Inflammatory macrophage treated with lipopolysaccharide for 1 hour (primary cell): ENCODE measurements at places on chromosomes 1 and 21.

DNA sequence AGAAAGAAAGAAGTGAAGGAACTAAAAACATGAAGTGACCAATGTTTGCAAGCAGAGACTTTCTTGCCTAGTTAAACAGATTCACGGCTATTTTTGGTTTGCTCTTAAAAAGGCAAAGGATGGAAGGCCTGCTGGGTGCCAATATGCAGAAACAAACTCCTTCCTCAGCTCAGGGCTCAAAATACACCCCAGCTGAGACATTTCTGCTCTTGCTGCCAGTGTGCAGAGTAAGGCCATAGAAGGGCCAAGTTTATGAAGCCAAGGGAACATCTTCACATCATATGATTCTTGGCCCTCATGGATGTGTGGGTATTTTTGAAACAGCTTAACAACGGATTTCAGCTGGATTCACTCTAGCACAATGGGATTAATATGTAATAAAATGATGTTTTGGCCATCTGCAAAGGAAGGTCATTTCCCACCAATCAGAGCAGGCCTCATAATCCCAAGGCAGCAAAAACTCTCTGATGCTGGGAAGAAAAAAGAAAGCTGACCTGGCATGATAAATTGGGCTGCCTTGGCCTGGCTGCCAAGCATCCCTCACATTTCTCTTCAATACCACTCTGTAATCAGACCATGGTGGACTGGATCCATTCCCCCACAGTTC lies 70.7 kb downstream of the CAPZB start:
- DNase-seq = no peak

GRCh38 chr1:87840767-87841166 lies 512.1 kb downstream of the LMO4 start:
- no peak for DNase-seq

- DNase-seq = no peak
Observed at GRCh38 chr1:230246551-230246950, 179.5 kb downstream of the GALNT2 start.

DNA sequence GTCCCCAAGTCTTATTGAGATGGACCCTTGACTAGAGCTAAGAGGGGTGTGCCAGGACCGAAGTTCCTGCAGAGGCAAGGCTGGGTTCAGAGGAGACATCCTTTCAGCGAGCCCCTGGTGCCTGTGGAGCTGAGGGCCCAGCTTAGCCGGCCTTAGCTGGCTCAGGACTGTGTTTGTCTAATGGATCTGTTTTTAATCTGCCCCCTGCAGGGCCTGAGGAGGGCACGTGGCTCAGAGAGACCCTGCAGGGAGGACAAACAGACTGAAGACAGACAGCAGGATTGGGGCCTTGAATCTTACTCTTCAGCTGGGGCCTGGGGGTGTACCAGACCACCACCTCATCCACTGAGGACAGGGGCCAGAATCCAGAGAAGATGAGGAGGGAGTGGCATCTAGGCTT lies 1.6 kb downstream of the CRABP2 start:
- DNase-seq = no peak

GRCh38 chr21:42063571-42064521 lies 7.3 kb upstream of the UMODL1 start:
- DNase-seq = peak; percentile 43

DNA sequence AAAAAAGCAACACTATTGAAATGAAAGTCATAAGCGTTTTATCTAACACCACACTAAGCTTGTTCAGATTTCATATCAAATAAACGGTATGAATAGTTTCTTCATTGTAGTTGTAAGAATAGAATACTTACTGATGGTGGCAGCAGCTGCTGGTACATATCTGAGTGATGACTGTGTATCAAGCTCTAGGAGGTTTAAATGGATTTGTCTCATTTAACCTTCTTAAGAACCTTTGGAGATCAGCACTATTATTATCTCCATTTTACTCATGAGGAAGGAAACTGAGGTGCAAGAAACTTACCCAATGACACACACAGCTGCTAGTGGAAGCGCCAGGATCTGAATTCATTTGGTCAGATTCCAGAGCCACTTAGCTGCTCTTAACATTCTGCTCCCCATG lies 104.0 kb downstream of the EIF4G3 start:
- no peak for DNase-seq

GRCh38 chr1:31151402-31151801 lies 85.9 kb upstream of the PUM1 start:
- DNase-seq = no peak

DNA sequence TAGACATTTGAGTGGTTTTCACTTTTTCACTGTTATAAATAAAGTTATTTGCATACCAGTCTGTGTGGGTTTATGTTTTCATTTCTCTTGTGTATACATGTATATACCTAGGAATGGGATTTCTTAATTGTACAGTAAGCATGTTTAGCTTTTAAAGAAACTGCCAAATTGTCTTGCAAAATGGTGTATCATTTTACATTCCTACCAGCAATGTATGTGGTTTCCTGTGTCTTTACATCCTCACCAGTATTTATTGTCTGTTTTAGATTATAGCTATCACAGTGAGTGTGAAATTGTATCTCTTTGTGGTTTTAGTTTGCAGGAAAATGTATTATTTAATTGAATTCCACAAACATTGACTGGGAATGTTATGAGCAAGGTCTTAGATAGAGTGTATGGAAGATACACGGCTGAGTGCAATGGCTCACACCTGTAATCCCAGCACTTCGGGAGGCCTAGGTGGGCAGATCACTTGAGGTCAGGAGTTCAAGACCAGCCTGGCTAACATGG lies 57.3 kb downstream of the MACF1 start:
- no peak for DNase-seq

DNA sequence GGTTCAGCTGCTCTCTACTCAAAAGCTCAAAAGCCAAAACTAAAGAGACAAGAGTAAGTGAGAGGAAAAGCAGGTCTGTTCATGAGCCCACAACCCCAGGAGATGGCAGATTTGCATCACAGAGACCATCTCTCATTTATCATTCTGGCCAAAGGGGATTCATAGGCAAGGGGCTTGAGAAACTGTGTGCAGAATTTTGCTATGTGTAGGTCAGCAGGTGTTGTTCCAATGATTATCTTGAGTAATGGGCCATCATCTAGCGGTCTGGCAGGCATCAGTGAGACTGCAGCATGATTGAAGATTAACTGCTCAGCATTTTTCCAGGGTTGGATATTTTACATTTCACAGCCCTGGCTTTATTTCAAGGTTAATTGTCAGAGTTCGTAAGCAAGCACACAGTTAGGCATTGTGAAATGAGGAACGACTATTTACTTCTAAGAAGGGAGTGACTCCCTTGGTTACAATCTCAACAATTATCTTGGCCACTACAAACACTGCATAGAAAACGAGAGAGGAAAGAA lies 1204.6 kb upstream of the TMPRSS15 start:
- no peak for DNase-seq

DNA sequence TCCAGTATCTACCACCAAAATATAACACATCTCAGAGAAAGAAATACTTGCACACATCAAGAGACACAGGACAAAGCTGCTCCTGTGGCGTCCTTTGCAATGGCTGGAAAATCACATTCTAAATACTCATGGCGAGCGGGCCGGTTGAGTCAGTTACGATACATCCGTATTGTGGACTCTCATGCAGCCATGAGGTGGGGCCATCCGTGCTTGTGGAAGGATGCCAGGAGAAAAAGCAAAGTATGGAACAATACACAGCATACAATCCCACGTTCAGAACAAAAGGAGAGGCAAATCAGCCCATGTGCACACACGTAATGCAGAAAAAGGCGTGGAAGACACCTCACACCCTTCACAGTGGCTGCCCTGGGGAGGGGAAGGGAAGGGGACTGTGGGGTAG lies 13.1 kb downstream of the ATP13A2 start:
- no peak for DNase-seq

GRCh38 chr1:110336300-110337039 lies 2.7 kb upstream of the RBM15 start:
- no peak for DNase-seq

DNA sequence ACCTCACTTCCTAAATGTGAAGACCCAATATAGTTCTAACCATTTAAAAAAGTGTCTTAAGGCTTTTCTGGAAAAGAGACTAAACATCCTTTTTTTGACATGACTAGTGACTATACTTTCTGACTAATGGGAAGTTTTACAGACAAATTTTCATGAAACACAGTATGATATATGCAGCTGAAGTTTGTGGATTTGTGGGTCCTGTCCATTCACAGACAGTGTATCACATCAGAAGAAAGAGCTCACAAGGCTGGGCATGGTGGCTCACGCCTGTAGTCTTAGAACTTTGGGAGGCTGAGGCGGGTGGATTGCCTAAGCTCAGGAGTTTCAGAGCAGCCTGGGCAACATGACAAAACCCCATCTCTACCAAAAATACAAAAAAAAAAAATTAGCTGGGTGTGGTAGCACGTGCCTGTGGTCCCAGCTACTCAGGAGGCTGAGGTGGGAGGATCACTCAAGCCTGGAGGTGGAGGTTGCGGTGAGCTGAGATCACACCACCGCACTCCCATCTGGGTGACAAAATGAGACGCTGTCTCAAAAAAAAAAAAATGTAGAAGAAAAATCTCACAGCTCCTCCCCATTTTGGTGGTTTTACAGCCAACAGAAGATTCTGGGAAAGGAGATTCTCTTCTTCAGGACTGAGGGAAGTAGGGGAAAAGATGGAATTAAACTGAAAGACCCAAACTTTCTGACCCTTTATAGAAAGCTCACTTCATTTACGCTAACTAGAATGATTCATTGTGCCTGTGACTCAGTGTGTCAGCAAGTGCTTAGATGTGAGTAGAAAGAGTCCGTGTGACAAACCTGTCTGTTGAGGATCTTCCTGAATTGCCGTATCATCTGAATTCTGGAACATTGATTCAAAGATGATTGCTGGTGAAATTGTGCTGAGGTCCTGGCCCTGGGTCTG lies 15.2 kb upstream of the YRDC start:
- peak; percentile 60 for DNase-seq

DNA sequence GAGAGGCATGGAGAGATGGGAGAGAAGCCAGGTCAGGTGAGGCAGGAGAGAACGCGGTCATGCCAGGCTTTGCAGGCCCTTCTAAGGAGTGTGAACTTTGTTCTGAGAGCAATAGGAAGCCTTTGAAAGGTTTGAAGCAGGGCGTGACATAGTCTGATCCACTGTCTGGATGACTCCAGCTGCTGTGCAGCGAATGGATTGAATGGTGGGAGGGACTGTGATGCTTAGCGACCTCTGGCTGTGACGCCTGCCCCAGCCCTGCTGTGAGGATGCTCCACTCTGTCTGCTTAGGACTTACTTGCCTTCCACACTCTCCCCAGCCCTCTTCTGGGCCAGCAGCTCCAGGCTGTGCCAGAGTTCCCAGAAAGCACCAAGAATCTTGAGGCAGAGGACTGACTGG lies 41.8 kb upstream of the POU3F1 start:
- DNase-seq = no peak

- DNase-seq = no peak
Observed at GRCh38 chr1:207821464-207822045, 69.7 kb downstream of the CD46 start.

DNA sequence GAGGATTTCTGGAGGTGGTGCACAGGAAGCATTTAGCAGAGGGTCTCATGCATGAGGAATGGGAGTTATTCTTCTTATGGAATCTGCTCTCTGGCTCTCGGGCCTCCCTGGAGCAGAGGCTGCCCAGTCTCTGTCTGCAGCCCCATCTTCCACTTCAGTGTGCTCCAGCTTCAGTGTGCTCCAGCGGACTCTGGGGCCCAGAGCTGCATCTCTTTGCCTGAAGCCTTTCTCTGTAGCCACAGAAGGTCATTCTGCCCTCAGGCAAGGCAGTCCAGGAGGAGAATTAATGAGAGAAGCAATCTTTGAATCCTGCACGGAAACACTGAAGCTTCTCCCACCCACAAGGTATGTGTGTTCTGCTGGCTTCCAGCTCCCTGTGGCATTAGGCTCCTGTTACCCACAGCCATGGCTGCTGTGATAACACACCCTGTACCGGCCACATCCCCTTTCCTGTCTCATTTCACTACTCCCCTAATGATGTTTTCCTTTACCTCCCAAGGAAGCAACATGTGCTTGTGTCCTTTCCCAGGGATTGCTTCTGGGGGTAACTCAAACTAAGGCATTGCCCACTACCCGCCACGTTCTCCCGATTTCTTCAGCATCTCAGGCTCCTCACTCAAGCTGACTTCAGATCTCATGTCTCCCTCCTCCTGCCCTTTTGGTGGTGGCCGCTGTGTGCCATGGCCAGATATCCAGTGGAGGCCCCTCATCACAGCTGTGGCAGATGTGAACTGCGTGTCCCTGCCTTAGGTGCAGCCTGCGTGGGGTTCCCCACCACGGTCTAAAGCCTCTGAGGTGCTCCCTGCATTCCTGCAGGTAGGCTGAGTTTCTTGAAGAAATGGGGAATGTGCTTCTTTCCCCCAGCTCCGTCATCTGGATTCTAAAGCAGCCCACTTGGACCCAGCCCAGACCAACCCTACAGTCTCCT lies 181.2 kb upstream of the GALNT2 start:
- DNase-seq = no peak

- DNase-seq = no peak
Observed at GRCh38 chr1:26070296-26070962, 3.0 kb upstream of the TRIM63 start.

- no peak for DNase-seq
Observed at GRCh38 chr21:33550772-33551660, 8.2 kb downstream of the SON start.

DNA sequence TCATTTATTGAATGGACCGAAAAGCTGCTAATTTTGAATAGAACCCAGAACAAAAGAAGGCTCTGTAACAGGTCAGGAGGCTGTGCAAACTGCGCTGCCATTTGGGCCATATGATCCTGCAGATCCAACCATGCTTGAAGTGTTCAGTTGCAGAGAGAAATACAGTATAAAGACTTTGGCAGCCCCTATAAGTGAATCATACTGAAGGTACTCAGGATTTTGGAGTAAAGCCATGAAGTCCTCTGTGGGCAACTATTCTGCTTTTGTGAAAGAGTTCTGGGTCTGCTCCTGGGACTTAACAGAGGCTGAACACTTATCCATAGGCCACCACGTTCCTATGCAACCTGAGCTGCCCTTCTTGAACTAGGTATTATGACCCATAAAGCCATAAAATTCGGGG lies 1613.6 kb upstream of the PRMT6 start:
- no peak for DNase-seq

GRCh38 chr1:173213665-173214064 lies 6.5 kb upstream of the TNFSF4 start:
- no peak for DNase-seq

DNA sequence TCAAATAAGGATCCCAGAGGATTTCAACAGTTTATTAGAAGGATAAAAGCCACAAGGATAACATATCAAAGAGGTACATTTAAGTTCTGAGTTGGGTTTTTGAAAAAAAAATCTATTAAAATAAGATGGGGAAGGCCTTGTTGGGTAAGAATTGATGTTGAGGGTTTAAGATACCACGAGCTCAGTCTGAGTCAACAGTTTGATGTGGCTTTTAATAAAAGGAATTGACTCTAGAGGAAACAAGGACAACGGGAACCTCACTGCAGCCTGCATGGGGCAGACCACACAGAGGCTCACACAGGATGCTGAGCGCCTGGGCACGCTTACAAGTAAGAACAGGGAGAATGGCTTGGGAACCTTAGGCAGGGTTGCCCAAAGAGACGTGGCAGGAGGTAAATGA lies 107.5 kb downstream of the TIAM1 start:
- peak; percentile 14 for DNase-seq
